NCI-H1436 (cell line): ENCODE measurements at places on chromosomes 12 and 14.

DNA sequence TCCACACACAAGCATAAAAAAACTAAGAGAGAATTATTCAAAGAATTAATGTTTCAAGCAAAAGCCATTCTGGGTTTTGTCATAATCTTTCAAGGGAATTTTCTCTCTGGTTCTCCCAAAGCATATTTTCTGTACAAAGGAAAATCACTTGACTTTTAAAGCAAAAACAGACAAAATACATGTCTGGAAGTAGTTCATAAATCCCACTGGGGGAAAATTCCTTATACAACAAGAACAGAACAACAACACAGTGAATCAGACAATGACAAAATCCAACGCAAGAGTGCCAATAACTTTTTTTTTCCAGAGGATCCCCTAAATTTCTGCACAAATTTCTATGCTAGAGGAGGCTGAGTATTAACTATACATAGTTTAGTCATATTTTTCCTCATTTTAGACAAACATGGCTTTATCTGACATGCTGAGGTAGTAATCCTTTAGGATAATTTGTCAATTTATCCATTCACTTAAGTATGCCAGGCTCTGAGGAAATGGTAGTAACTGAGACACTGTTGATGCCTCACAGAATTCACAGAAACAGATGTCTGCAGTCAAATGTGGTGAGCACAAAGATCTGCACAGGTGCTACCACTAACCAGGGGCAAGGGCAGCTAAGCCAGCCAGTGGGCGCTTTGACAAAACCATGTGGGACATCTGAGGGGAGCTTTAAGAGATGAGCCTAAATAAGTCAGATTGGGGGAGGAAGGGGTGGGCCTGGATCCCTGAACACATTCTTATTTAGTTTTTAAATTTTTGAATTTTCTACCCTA is 38.0 kb downstream of the GRIP1 start:
- DNase-seq, result no peak

- no peak for DNase-seq
These were observed 127.0 kb downstream of the APAF1 start for GRCh38 chr12:98771811-98772752.

DNA sequence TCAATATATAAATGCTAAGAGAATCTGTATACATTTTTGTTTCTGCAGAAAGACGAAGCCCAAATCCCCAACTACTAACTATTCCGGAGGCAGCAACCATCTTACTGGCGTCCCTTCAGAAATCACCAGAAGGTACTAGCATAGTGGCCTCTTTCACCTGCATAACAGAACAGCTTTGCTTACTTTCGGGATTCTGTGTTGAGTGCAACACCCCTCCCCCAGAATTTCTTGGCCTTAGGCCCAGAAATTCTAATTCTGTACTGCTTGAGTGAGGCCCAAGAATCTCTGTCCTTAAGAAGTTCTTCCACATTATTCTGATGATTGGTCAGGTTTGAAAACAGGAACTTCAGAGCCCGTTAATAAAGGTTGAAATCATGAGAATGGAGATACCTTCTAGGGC is 2.9 kb downstream of the SPX start:
- no peak for DNase-seq

DNA sequence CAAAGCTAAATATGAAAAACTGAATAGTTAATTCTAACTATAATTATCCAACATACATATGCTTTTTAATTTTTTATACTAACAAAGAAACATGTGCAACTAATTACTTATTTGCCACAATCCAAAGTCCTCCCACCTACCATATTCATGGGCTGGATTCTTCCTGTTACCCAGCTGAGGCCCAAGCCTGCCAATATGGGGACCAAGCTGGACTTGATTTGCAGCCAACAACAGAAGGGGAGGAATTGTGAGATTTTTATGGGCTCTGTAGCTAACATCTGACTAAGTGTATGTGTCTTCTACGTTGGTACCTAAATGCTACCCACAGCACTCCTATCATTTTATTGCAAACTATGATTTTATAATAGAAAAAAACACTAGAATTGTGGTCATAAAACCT is 13.1 kb upstream of the ANKS1B start:
- no peak for DNase-seq
